Motor neuron (in vitro differentiated cells): ENCODE measurements at places on chromosomes 7 and 10.

DNA sequence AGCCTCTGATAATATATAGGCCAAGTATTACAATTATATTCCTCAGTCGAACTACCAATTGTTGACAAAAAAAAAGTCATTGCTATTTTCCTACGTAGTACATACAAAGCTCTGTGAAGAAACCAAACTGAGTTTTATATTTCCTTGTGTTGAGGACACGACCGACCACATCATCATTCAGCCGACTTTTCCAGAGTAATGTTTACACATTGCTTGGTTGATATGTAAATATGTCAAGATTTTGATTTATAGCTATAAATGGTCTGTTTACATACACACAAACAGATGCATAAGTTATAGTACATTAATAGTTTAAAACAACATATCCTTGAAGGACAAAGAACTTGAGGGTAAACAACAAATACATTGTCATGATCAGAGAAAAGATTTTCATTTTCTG, 121.5 kb downstream of the CRPPA start:
- no peak for ATAC-seq

GRCh38 chr10:62426086-62426485, 51.9 kb downstream of the ZNF365 start:
- no peak for ATAC-seq

GRCh38 chr7:117202511-117202910, 120.3 kb downstream of the WNT2 start:
- ATAC-seq, result no peak

GRCh38 chr7:14761510-14762296, 140.8 kb downstream of the DGKB start:
- ATAC-seq, result peak; percentile 90

- ATAC-seq, result peak; percentile 39
Observed at GRCh38 chr10:15775513-15775912, 55.8 kb upstream of the ITGA8 start.

DNA sequence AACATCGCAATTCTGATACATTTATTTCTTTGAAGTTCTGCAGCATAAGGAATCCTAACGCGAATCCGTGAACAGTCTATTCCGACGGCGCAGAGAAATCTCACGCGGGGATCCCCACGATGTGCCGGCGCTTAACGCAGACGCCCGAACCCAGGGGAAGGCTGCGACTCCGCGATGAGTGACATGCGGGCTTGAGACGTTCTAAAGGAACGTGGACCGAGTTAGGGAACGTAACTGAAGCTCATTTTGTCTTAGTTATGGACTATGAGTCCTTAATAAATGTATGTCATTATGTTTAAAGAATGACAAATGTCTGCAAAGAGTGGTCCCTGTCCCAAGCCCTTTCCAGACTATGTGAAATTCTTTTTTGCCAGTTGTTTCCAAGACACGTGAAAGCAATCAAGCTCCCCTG, 995 bp upstream of the PARD3 start:
- no peak for ATAC-seq

DNA sequence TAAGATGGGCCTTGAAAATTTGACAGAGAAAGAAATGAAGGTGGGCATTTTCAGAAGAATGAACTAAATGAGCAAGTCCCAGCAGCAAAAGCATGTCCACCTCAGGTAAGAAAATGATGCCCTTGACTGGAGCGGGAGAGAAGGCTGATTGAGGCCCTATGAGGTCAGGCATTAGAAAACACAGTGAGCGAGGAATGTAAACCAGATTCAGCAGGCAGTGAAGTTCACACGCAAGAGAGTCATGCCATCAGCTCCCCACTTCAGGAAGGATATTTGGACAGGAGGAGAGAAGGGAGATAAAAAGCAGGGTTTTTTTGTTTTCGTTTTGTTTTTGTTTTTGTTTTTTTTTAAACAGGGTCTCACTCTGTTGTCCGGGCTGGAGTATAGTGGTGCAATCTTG, 166.4 kb downstream of the PPP1R17 start:
- peak; percentile 8 for ATAC-seq

DNA sequence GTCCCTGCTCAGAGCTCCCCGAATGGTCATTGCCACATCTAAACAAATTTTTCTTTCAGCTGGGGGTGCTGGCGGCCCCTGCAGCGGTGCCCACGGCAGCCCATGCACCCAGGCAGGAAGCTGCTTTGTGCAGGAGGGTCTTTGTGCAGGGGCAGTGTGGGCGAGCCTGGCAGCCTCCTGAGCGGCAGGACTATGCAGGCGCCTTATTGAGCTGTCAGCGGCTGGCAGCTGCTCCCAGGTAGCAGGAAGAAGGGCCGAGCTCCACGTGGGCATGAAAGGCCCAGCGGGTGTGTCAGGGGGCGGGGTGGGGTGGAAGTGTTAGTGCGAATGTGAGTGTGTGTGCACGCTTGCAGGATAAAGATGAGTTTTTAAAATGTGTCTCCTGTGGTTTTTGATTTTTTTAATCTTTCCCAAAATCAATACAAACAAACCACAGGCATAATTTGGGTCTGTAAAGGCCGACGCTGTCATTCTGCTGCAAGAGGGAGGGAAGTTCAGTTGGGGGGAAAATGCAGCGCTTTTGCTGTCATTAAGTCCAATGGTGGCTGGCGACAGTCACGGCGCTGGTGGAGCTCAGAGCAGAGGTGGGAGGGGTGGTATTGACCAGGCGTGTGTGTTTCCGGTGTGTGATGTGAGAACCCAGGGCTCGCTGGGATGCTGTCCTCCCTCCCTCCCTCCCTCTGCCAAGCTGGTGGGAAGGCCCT, 83.9 kb downstream of the LHPP start:
- no peak for ATAC-seq
